ENCODE measurements at places on chromosomes 5 and 9. TPM values are rescaled to one million over a fixed set of nuclear protein-coding genes. Genes with fewer than 3 reads are reported as not detected.

DNA sequence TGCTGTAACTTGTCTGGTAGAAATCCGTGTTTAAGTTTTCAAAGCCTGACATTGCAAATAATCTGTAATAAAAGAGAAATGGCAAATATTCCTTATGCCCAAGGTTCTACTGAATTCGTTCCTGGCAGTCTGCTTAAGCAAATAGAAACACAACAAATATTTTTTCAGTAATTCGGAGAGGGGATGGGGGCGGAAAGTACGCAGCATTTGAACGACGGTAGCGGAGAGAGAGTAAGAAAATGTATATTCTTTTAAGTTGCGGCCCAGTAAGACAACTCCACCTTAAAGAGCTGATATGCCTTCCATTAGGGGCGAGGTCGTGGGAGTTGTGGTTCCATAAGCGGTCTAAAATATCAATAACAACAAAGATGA lies 569 bp downstream of the YIPF5 start:
- peaks cover 20% of the 10 kb centered on the region for H3K4me1 ChIP-seq
- H3K27ac ChIP-seq: peak overlapping the region; percentile 88
- no peak for DNase-seq
- peak overlapping the region; percentile 68 for H3K4me3 ChIP-seq

The PCDHGA6 gene
- 7.4 TPM for total RNA-seq

The SAXO1 gene
- total RNA-seq: 0.39 TPM

The TNFSF8 gene
- total RNA-seq: 0.84 TPM

DNA sequence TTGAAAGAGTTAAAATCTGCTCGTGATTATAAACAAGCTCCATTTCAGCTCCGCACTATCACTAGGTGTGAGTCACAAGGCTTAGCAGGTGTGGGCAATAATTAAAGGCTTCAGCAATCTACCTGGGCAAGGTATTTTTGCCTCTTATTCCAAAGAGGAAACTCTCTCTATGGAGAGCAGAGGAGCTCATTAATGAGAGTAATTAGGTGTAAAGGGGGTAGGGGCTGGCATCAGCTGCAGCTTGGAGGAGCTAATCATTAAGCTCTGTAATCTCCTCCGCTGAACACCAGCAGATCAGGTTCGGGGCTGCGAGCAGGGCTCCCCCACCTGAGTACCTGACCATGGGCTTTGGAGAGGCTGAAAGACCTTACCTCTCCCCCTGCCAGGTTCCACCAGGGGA lies 129.2 kb downstream of the CRB2 start:
- no peak for DNase-seq
- H3K4me3 ChIP-seq: no peak overlapping the region
- H3K27ac ChIP-seq: no peak overlapping the region
- no peaks in the 10 kb centered on the region for H3K4me1 ChIP-seq
- no peaks in the 10 kb centered on the region for H3K27me3 ChIP-seq

The PCDHGA7 gene
- 12.2 TPM for total RNA-seq

DNA sequence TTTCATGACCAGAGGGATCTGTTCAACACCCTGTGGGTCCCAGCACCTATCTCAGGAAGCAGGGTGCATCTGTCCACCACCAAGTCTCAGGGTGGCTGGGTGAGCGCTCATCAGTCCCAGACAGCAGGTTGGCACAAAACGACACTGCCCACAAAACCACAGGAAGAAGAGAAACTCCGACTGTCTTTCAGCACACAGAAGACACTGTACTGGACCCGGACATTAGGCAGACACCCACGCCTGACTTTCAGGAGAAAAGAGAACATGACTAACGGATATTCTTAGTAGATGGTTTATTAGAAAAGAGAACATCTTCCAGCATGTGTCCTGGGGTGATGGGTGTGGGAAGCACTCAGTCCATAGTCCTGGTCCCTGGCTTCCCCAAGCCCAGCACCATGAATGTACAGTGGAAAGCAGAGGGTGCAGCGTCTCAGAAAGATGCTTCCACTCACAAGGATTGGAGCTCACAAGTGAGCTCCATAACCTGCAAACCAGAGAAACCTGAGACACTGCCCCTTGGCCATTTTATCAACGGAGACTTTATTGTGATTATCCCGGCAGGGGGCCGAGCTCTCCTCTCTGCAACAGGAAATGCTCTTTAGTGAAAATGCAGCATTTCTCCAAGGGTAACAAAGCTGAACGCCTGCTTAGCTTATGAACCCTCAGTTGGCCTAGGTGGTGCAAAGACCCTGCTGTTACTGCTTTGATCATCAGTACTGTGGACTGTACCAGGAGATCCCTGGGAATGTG lies 35.8 kb upstream of the LCP2 start:
- H3K27ac ChIP-seq: no peak overlapping the region
- no peaks in the 10 kb centered on the region for H3K27me3 ChIP-seq
- no peaks in the 10 kb centered on the region for H3K36me3 ChIP-seq
- no peak for DNase-seq
- H3K4me3 ChIP-seq: no peak overlapping the region

The CKMT2 gene
- total RNA-seq: 2.0 TPM

The SLCO6A1 gene
- total RNA-seq: not detected

GRCh38 chr9:96171728-96172127 lies 130.2 kb downstream of the HSD17B3 start:
- no peak overlapping the region for H3K27ac ChIP-seq
- H3K36me3 ChIP-seq: no peaks in the 10 kb centered on the region
- no peak overlapping the region for H3K4me3 ChIP-seq
- peaks cover 8% of the 10 kb centered on the region for H3K4me1 ChIP-seq

GRCh38 chr9:98373609-98374008 lies 118.2 kb upstream of the TBC1D2 start:
- no peaks in the 10 kb centered on the region for H3K27me3 ChIP-seq
- DNase-seq: no peak
- no peak overlapping the region for H3K27ac ChIP-seq
- no peaks in the 10 kb centered on the region for H3K36me3 ChIP-seq

The FRMD3 gene
- total RNA-seq: 32.9 TPM

The RGS7BP gene
- total RNA-seq: 1.3 TPM

The ALAD gene
- 36.3 TPM for total RNA-seq

The IFNA14 gene
- not detected for total RNA-seq

The SLC45A2 gene
- total RNA-seq: not detected

DNA sequence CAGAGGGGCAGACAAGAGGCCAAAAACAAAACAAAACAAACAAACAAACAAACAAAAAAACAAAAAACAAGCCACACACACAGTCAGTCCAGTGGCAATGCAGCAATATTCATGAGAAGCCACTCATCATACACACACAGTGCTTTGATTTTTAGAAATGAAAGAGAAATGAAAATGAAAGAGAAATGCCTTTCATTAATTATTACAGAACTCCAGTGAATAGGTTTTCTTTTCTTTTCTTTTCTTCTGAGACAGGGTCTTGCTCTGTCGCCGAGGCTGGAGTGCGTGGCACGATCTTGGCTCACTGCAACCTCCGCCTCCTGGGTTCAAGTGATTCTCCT lies 36.9 kb downstream of the SPRY4 start:
- no peaks in the 10 kb centered on the region for H3K27me3 ChIP-seq
- H3K4me1 ChIP-seq: no peaks in the 10 kb centered on the region
- H3K27ac ChIP-seq: no peak overlapping the region
- DNase-seq: no peak

The PCDHGB6 gene
- total RNA-seq: 11.1 TPM

The SIMC1 gene
- 5.7 TPM for total RNA-seq

The CHD1 gene
- 82.5 TPM for total RNA-seq

GRCh38 chr9:75545287-75545686 lies 345.2 kb upstream of the PCSK5 start:
- H3K4me3 ChIP-seq: no peak overlapping the region
- no peak for DNase-seq
- no peak overlapping the region for H3K27ac ChIP-seq
- no peaks in the 10 kb centered on the region for H3K4me1 ChIP-seq

DNA sequence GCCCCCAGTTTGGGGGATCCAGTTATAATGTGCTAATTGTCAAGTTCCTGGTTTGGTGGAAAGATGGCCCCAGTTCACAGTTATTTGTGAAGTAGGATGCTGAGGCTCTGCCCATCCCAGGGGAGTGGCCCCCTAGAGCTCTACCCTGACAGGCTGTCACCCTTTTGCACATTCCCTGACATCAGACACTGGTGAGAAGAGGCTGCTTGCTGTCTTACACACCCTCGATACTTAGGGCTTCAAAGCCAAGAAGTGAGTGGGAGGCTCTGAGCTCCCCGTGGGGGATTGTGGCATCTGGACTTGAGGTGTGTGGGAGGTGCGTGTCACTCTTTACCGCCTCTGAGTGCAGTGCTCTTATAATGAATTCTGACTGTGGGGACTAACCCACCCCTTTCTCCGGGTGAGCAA lies 168.5 kb downstream of the DOCK2 start:
- H3K4me3 ChIP-seq: no peak overlapping the region
- H3K27ac ChIP-seq: no peak overlapping the region
- no peak for DNase-seq

DNA sequence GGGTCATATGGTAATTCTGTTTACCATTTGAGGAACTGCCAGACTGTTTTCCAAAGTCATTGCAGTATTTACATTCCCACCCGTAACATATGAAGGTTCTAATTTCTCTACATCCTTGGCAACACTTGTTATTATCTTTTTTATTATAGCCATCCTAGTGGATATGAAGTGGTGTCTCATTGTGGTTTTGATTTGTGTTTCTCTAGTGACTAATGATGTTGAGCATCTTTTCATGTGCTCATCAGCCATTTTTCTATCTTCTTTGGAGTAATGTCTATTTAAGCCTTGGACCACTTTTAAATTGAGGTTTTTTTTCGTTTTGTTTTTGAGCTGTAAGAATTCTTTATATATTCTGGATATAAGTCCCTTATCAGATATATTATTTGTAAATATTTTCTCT lies 132.8 kb upstream of the RUSC2 start:
- H3K4me3 ChIP-seq: no peak overlapping the region
- H3K4me1 ChIP-seq: no peaks in the 10 kb centered on the region
- H3K27me3 ChIP-seq: no peaks in the 10 kb centered on the region
- H3K36me3 ChIP-seq: no peaks in the 10 kb centered on the region
- no peak overlapping the region for H3K27ac ChIP-seq

DNA sequence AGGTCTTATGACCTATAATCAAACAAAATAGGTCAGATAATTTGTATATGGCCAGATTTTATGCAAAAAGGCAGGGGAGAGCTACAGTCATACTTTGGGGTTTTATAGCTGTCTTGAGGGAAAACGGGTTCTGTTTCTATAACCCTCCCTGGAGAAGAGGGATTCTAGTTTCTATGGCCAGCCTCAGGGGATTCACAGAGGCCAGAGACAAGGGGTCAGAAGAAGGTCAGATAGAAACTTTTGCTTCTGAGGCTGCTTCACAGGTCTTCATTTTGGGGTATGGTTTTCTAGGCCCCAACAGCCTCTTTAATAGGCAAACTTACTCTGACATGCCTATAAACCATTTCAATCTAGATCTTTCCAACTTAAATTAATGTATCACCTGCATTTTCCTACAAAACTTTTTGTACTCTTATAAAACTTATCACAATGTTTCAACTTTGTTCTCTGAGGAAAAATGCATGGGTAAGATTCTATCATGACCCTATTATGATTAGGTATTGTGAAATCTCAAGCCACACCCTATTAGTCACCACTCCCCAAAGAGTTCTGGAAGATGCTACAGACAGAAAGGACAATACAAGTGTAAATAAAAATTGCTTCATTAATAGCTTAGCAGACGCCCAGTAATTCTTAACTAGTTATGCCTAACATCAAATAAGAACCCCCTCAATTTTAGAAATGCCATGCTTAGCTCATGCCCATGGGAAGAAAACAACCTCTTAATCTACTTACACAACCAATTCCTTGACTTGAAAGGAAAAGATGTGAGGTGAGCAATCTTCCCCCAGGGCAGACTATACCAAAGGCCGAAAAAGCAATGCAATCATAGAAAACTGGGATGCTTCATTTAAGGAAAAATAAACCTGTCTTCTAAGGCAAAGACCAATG lies 396.6 kb downstream of the TLR4 start:
- H3K4me1 ChIP-seq: no peaks in the 10 kb centered on the region
- no peak for DNase-seq
- H3K36me3 ChIP-seq: no peaks in the 10 kb centered on the region
- no peaks in the 10 kb centered on the region for H3K27me3 ChIP-seq

- peak; percentile 66 for DNase-seq
- no peaks in the 10 kb centered on the region for H3K27me3 ChIP-seq
- no peaks in the 10 kb centered on the region for H3K4me1 ChIP-seq
- H3K4me3 ChIP-seq: no peak overlapping the region
- H3K27ac ChIP-seq: peak overlapping the region; percentile 86
These were observed 110.4 kb upstream of the LIFR start for GRCh38 chr5:38666668-38667498.

DNA sequence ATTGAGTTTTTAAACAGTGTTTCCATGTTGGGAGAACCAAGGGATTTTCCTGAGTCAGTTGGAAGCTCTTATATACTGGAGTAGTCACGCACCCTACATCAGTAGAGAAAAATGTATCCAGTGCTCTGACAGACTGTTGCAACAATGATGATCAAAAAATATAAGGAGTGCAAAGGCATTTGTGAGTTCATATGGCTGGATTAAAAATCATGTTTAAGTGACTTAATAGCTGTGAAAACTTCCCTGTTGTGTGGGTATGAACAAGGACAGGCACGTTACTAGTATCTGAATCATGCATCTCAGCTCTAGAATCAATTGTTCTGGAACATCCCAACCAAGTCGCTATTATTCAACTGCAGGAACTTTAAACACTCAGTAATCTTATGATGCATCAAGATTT lies 229.7 kb downstream of the ROR2 start:
- peaks cover 8% of the 10 kb centered on the region for H3K27me3 ChIP-seq
- no peak overlapping the region for H3K27ac ChIP-seq
- H3K4me3 ChIP-seq: no peak overlapping the region
- no peaks in the 10 kb centered on the region for H3K4me1 ChIP-seq
- no peaks in the 10 kb centered on the region for H3K36me3 ChIP-seq

- no peak overlapping the region for H3K27ac ChIP-seq
- H3K4me3 ChIP-seq: no peak overlapping the region
- H3K4me1 ChIP-seq: no peaks in the 10 kb centered on the region
- no peak for DNase-seq
- H3K36me3 ChIP-seq: no peaks in the 10 kb centered on the region
These were observed 491.3 kb upstream of the MEF2C start for GRCh38 chr5:89374144-89374784.

The HTR1A gene
- total RNA-seq: not detected

DNA sequence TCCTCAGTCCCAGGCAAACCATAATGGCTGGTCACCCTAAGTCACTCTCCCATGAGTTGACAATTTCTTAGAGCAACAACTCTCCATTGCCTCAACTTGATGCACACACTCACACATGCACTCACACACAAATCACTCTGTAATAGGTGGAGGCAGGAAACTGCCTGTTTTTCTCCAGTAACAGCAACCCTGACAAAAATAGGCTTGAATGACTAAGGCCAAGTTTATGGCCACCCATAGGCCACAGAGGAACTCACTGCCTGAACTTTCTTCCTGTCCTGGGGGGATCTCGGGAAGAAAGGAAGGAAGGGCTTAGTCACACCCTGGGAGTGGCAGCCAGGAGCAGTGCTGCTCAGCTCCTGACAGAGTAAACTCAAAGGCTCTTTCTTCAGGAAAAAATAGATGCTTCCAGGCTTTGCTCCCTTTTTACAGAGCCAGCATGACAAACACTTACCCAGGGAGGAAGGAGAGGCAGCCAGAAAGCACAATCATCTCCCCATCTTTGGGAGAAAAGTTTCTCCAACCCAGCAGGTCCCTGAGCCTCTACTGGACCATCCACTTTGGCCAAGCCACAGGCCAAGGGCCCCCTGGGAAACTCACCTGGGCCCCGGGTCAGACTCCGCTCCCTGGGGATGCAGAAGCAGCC lies 368 bp downstream of the SH3TC2 start:
- no peak for DNase-seq
- H3K27ac ChIP-seq: peak overlapping the region; percentile 88
- H3K4me1 ChIP-seq: no peaks in the 10 kb centered on the region
